ENCODE measurements at places on chromosomes 3 and 15.

GRCh38 chr3:124360155-124360554, 368.2 kb upstream of the ROPN1 start:
- DNase-seq, result no peak

- no peak for DNase-seq
Measured at GRCh38 chr3:64354956-64355355, 129.7 kb upstream of the PRICKLE2 start.

DNA sequence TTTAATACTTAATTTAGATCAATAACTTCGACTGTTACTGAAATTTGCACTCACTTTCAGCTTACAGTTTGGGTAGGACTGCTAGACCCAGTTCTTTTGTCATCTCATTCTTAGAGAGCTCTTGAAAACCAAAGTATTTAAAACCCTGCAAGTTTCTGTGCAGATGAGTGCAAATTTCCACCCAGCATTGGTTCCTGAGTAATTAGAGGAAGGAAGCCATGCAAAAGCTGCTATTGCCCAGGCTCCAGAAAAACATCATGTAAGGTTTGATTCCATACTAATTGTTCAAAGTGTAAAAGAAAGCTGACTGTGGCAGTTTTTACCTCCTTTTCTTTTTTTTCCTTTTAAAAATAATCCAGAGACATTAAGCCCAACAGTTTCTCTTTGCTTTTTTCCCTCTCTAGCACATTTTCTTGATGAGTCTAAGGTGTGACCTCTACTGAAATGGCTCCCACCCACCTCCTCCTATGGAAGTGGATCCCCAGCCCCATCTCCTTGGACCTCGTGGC, 30.3 kb downstream of the ABHD2 start:
- DNase-seq, result no peak

GRCh38 chr15:70587896-70588567, 175.3 kb downstream of the UACA start:
- DNase-seq, result no peak

DNA sequence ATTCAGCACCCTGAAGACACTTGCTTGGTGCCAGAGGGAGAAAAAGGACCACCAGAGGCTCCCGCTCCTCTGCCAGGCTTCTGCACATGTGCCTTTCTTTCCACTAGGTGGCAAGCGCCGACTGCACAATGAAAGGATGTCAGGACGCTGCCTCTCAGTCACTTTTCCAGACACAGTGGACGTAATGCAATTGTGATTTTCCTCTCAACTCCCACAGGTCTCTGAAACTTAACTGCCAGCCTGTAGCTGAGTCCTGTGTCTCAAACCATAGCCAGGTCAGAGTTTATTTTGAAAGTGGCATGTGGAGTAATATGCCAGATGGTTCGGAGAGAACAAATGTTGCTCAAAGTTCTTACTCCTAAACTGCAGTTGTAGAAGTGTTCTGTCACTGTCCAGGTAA, 162.9 kb downstream of the ITPR1 start:
- peak; percentile 41 for DNase-seq

GRCh38 chr3:197733042-197733441, 3.7 kb downstream of the RUBCN start:
- DNase-seq, result no peak

GRCh38 chr3:52633786-52634185, 51.9 kb downstream of the PBRM1 start:
- DNase-seq, result no peak

- DNase-seq, result no peak
Measured at GRCh38 chr3:15298504-15298903, 33.9 kb downstream of the SH3BP5 start.

DNA sequence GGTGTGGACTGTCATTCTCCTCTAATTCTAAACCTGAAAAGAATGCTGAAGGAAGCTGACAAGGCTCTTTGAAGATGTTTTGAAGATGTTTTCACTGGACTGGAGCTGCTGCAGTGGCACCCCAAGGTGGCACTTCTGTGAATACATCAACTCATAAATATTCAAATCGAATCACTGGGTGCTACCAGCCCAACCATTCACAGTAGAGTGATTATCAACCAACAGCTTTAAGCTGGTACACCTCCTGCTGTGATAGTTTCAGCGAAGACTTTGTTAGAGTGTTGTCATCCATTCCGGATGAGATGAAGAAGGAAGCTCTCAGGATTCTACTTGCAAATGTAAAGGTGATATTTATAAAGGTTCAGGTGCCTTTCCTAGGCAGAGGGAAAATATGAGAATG, 106.6 kb downstream of the LSAMP start:
- DNase-seq, result no peak

DNA sequence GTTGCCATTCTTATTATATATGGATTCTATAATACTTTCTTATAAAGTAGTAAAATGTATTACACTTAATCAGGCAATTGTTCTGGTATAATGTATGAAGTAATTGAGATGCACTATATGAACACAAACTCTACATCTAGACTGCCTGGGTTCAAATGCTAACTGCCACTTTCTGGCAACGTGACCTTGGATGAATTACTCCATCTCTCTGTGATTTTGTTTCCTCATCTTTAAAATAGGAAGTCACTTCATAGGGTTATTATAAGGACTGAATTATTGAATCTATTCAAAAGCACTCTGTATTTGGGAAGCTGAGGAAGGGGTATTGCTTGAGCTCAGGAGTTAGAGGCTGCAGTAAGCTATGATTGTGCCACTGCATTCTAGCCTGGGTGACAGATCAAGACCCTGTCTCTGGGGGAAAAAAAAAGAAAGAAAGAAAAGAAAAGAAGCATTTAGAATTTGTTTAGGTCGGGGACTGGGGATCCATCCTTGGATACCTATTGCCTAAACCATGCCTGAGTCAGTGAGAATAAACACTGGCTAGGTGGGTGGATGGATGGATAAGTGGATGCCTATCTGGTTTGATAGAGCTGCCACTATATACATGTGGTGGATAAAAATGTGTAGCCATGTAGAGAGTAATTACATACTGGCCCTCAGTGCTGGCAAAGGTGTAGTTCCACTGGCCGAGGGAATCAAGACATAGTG, 2.5 kb downstream of the TM4SF1 start:
- DNase-seq, result no peak

DNA sequence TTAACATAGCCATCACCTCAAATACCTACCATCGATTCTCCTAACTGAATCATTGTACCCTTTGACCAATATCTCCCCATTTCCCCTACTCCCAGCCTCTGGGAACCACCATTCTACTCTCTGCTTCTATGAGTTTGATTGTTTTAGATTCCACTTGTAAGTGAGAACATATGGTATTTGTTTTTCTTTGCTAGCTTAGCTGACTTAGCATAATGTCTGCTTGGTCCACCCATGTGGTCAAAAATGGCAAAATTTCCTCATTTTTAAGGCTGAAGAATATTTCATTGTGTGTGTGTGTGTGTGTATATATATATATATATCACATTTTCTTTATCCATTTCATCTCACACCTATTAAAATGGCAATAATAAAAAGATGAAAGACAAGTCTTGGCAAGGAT, 469.3 kb downstream of the FHIT start:
- no peak for DNase-seq
